ENCODE measurements at places on chromosomes 3 and 15.
A peak's percentile ranks its signal among the peaks of the same experiment; 100 is the strongest.

GRCh38 chr3:102123590-102124190 lies 274.4 kb downstream of the NFKBIZ start:
- no peak for DNase-seq

DNA sequence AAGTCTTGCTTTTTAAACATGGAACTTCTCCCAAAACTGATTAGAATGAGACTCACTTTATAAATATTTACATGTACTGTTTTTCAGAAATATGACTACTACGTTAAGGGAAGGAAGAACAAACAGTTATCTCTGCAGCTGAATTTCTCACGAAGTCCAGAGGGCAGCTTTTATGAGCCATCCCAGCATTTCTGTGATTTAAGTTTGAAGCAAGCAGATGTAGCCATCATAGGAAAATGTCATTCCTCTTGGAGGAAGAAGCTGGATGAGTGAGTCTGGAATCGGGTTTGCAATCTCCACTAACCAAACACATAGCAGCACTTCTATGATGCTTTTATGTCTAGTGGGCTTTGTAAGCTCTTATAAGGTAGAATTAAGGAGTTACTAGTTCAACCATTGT lies 53.7 kb downstream of the SCN11A start:
- DNase-seq: no peak

DNA sequence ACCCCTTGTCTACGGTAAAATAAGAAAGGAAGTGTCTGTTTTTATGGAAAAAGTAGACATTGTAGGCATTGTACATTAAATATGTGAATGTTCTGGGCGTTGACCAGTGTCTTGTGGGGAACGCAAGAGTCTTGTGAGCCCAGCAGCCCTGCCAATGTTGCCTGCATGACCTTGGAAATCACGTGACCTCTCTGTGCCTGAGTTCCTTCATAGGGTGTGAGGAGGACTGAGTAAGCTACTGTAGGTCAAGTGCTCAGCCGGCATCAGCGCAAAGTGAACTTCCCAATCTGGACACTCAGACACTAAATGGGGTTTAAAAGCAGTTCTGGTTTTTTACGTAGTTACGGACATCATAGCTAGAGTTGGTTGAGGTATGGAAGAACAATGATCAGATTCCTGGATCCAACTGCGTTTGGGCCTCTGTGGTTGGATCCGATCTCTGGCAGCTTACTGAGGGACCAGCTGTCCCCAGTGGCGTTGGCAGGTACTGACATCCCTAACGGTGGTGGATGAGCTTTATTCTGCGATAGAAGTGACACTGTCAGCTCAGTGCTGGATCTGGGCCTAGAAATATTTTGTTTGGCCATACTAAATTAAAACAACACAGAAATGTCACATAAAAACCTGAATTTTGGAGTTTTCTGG lies 63.8 kb downstream of the SPSB4 start:
- no peak for DNase-seq

DNA sequence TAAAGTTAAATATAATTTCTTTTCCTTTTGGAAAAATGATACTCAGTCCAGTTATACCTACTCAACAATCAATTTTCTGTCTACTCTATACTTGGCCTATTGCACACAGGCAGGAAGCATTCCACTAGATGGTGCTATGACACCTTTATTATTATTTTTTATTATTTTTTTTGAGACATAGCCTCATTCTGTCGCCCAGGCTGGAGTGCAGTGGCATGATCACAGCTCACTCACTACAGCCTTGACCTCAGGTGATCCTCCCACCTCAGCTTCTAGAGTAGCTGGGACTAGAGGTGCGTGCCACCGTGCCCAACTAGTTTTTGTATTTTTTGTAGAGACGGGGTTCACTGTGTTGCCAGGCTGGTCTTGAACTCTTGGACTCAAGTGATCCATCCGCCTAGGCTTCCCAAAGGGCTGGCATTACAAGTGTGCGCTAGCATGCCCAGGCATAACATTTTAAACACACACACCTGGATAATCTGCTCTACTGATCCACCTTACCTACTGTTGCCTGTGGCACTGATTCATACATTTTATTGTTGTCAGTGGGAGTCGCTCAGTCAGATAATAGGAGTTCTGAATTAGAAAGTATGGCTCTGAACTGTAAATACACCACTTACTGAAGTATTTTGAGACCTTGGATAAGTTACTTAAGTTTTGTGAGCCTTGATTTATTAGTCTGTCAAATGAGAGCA lies 56.2 kb downstream of the EIF3J start:
- peak; percentile 20 for DNase-seq

- DNase-seq: no peak
Observed at GRCh38 chr3:160852856-160853255, 96.8 kb downstream of the PPM1L start.

DNA sequence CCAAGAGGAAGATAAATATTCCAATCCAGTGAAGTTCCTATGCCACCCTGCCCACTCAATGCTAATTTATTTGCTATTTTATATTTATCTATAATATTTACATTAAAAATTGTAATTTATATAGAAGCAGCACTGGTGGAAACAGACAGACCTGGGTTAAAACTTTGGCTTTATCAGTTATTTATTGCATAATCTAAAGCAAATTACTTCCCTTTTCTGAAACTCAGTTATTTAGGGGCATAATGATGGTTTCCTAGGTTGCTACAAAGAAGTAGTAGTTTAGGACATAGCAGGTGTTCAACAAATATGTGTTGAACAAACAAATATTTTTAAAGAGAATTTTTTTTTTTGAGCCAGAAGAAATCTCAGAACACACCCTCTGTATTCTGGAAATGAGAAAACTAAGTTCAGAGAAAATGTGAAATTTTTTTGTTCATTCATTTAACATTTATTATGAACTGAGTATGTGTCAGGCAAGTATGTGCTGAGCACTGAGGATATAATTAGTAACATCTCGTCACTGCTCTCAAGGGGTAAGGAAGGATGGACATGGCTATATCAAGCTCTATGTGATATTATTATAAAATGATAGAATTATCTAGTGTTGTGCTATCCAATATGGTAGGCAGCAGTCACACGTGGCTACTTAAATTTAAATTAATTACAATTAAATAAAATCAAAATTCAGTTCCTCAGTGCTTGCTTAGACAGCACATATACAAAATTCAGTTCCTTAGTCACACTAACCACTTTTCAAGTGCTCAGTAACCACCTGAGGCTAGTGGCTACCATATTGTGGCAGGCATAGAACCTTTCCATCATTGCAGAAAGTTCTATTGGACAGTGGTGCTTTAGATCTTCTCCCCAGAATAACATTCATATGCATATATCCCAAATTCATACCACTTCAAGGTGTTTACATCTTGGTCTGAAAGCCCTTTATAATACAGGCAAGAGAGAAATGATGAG lies 7.0 kb upstream of the UBE2Q2 start:
- no peak for DNase-seq

- DNase-seq: no peak
Observed at GRCh38 chr3:159513867-159514380, 474.7 kb upstream of the IL12A start.

- no peak for DNase-seq
Observed at GRCh38 chr15:51758645-51759044, 7.2 kb downstream of the TMOD2 start.

GRCh38 chr15:85582131-85583079 lies 202.0 kb downstream of the AKAP13 start:
- peak; percentile 73 for DNase-seq

- no peak for DNase-seq
Observed at GRCh38 chr3:180048840-180049239, 12.1 kb upstream of the PEX5L start.

DNA sequence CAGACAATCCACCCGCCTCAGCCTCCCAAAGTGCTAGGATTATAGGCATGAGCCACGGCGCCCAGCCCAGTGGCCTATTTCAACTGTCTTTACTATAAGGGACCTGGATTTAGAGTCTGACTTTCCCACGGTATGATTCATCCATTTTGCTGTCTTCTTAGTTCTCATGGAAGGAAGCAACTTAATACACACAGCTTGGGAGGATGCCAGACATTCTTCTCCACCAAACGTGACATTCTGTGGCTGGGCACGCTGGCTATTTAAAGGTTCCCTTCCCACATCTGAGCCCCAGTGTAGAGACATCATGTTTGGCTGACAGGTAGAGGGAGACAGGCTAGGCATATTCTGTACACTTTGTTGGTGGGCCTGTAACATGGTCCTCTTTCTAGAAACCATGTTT lies 26.2 kb downstream of the FAM43A start:
- no peak for DNase-seq

- no peak for DNase-seq
Observed at GRCh38 chr3:76897076-76897475, 142.8 kb upstream of the ROBO2 start.

- DNase-seq: no peak
Observed at GRCh38 chr3:129888771-129889170, 4.7 kb downstream of the TMCC1 start.

GRCh38 chr3:142958707-142959106 lies 4.8 kb downstream of the PAQR9 start:
- no peak for DNase-seq

- DNase-seq: peak; percentile 9
Observed at GRCh38 chr3:124837065-124837464, 50.1 kb downstream of the ITGB5 start.

DNA sequence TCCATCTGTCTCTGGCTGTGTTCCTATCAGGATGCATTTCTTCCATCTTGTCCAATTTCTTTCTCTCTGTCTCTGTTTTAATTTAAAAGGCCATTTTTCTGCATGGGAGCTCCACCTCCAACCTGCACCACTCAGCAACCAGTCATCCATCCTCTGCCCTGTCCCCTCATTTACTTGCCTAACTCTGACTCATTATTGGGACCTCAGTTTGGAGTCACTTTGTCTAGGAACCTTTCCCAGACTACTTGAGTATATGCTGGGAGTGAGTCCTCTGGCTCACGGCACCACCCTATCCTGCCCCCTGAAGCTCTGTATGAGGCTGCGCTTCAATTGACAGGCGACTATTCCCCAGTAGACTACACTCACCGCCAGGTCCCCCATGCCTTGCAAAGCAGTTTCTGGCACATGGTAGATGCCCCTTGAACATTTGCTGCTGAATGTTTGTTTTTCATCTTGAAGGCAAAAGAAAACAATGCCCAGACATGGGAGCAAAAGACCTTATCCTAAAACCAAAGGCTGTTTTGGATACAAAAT lies 513.3 kb upstream of the CFAP20DC start:
- no peak for DNase-seq
